Stimulated activated CD4-positive, alpha-beta T cell treated with anti-CD3 and anti-CD28 coated beads, TNF-alpha, amount 100 ng/mL, for 48 hours (primary cell): ENCODE measurements at places on chromosomes 11 and 22.

DNA sequence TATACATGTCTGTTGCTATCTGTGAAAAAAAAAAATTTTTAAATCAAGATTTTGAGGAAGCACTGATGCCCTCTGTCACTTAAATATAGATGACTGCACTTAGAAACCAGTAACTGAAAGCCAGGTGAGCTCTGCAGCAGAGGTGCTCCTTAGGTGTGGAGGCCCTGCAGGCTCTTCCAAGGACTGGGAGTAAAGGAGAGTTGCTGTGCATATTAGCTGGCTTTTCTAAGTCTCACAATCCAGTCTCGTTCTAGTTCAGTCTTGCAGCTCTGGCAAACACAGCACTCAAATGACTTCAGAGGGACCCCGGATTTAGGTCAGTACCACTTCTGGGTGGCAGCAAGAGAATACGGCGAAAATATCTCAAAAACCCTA is 61.0 kb downstream of the LARGE2 start:
- DNase-seq, result no peak

GRCh38 chr11:71449596-71449995 is 1.4 kb upstream of the DHCR7 start:
- DNase-seq, result no peak

DNA sequence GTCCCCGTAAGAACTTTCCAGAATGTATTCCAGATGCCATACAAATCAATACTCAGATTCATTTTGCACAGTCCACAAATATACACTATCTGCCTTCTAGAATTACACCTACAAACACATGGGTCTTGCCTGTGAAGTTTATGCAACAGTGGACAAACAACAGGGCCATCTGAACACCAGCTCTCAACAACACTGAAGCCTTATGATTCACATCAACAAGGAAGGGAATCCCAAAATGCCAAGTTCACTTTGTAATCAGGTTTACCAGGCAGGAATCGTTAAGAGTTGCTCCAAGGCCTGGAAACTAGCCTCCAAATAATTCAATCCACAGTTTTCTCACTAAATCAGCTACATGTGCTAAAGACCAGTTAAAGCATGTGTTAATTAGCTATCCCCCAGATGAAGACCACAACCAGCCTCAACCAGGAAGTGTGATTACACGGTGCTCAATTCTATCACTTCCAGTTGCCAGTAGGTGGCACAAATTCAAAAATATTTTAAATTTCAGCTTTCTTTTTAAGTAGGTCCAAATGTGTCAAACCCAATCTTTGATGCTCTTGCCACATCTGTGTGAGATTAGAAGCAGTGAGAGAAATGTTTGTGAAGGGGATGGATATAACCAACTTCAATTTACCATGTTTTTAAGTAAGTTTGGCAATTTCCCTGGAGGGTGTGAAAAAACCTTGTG is 139.1 kb upstream of the BDNF start:
- no peak for DNase-seq

DNA sequence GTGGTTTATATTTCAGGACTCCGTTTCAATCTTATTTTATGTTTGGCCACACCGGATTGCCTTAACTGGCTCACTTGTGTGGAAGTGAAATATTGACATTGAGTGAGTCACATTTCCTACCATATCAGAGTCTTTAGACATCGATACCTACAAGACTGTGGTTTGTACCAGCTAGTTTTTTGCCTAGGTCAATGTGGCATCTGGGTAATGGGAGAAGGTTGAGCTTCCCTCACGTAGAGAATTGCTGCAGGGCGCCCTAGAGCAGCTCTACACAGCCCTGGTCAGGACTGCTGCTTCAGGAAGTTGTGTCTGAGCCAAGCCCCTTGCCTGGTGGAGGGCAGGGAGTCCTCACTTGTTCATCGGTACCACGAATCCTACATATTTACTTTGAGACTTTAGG is 1.6 kb downstream of the GRAMD1B start:
- DNase-seq, result no peak

- DNase-seq, result no peak
Observed at GRCh38 chr11:14259186-14259784, 99.7 kb downstream of the RRAS2 start.

GRCh38 chr11:110242746-110243145 is 53.7 kb downstream of the RDX start:
- no peak for DNase-seq

DNA sequence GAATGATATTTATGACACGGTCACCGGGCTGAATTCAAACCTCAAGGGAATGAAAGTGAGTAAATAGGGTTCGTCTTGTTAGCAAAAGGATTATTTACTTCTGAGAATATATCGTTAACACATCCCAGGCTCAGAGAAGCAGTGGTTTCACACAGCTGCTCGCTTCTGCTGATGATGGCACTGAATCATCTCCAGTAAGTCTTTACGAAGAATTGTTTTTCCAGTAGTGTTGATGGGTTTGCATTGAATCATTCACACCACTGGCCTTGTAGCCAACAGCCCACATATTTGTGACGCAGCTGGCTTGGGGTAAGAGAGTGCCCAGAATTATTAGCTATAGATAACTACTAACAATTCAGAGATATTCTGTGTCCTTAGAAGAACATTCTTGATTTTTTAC is 236.3 kb downstream of the CADM1 start:
- no peak for DNase-seq

DNA sequence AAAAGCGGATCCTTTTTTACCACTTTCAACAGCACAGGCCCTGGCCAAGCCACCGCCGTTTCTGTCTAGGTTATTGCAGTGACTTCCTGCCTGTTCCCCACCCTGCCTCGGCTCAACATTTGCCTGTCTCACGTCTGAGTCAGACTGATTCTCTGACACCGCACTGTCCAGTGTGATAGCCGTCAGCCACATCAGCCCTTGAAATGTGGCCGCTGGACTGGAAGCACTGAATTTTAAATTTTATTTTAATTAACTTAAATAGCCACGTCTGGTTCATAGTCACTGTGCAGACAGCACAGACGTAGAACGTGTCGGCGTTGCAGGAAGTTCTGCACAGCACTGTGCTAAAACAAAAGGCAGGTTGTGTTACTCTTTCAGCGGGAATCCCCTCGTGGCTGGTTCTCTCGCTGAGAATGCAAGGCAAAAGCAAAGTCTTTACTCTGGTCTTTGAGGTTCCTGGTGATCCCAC is 56.3 kb upstream of the ADSL start:
- peak; percentile 23 for DNase-seq

GRCh38 chr22:20919718-20920117 is 2.5 kb downstream of the CRKL start:
- DNase-seq, result no peak

GRCh38 chr22:47618180-47619010 is 855.9 kb downstream of the TBC1D22A start:
- DNase-seq, result no peak

DNA sequence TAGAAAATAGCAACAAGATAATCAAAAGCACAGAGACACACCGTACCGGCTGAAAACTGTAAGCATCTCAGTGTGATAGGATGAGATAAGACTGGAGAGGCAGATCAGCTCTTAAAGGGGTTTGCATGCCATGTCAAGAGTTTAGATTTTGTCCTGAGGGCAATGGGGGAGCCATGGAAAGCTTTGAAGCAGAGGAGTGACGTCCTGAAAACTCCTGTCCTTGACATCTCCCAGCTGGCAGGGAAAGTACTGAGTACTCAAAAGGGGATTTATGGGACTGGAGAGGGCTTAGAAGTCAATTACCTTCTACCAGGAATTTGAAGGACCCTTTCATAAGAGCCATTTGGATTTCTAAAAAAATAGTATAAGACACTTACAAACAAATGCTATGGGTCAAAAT is 420.5 kb upstream of the NARS2 start:
- no peak for DNase-seq

DNA sequence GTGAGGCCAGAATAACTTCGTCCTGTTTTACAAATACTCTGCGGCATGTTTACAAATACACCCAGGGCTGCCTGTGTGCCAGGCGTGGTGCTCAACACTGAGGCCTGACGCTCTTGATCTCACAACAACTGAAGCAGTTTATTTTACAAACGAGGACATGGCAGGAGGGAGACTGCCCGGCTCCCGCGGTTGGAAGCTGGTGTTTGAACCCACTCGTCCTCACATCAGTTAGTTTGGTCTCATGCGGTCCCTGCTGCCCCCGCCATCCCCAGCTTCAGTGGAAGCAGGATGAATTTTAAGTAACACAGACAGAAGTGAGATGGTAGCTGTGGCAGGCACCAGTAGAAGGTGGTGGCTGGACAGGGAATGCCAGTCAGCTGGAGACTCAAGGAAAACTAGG is 16.4 kb downstream of the KIAA0930 start:
- no peak for DNase-seq

- DNase-seq, result no peak
Observed at GRCh38 chr11:75302371-75302770, 49.1 kb downstream of the ARRB1 start.

- DNase-seq, result no peak
Observed at GRCh38 chr11:1574238-1574932, 2.3 kb upstream of the DUSP8 start.

DNA sequence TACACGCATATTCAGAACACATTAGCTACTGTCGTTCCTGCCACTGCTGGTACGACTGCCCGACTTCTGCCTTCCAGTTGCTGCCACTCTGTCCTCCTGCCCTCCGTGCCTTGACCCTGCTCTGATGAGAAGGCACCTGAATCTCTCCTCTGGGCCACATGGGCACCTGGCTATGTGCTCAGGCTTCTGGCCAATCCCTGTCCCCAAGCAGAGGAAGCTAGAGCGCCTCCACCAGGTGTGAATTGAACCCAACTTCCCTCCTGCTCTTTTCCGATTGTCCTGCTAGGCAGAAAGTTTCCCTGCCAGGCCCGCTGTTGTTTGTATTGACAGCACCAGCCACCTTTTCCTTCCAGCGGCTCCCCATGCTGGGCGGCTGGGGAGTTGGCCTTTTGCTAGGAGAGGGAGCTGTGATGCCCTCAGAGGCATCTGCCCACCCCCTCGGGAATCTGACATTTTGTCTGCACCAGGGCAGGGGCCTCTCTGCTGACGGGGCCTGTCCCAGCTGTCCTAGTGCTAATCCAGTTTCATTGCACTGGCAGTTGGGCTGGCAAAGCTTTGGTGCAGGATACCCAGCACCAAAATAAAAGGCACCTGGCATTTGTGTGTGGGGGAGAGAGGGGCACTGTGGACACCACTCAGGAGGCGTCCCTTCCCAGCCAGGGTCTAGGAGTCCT is 118.0 kb downstream of the GRIK4 start:
- no peak for DNase-seq

- no peak for DNase-seq
Observed at GRCh38 chr11:130157101-130157500, 2.5 kb upstream of the ST14 start.

GRCh38 chr11:79834015-79834414 is 393.2 kb upstream of the TENM4 start:
- DNase-seq, result no peak

GRCh38 chr11:34623463-34623862 is 2.6 kb downstream of the EHF start:
- DNase-seq, result no peak

DNA sequence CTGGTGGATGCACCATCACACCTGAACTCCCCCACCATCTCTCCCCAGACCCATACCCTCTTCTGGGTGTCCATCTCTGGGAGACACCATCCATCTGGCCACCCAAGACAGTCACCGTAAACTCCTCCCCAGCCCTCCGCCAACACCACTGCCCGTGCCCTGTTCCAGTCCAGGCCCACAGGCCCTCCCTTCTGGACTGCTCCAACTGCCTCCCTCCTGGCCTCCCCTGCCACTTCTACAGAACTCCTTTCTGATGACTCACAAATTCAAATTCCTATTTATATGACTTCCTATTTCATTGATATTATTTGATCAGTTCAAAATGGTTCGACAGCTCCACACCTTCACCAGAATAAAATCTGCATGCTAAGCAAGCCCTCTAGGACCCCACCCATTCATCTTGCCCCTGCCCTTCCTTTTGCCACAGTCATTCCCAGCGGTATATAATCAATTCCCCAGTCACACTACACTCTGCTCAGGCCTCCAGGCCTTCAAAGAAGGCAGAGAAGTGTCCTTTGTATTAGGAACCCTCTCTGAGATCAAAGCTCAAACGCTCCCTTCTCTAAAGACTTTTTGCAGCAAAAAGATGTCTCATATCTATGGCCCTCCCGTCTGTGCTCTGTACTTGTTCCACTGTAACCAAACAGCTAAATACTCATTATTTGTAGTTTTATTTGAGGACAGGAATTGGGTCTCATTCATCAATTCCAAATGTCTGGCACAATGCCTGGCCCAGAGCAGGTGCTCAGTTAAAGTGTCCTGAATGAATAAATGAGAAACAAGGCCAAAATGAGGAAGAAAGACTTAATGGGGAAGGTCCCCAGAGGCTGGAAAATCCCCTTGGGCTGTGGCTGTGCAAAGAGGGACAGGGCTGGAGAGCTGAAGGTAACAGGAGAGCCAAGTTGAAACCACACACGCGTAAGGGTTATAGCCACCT is 29.0 kb downstream of the MYH9 start:
- DNase-seq, result no peak

GRCh38 chr11:4105916-4106315 is 11.3 kb downstream of the RRM1 start:
- DNase-seq, result no peak

DNA sequence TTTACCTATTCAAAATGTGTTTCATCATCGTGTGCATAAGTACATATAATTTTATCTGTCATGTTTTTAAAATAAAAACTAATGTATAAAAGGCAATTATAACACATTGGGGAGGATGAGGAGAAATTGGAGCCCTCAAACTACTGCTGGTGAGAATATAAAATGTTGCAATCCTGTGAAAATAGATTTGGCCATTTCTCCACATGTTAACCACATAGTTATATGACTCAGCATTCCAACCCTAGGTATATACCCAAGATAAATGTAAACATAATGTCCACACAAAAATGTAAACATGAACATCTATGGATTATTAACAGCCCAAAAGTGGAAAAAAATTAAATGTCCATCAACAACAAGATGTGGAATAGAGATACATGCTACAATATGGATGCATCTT is 928.0 kb upstream of the FAT3 start:
- no peak for DNase-seq

GRCh38 chr22:31142285-31142684 is 2.0 kb upstream of the PLA2G3 start:
- no peak for DNase-seq

DNA sequence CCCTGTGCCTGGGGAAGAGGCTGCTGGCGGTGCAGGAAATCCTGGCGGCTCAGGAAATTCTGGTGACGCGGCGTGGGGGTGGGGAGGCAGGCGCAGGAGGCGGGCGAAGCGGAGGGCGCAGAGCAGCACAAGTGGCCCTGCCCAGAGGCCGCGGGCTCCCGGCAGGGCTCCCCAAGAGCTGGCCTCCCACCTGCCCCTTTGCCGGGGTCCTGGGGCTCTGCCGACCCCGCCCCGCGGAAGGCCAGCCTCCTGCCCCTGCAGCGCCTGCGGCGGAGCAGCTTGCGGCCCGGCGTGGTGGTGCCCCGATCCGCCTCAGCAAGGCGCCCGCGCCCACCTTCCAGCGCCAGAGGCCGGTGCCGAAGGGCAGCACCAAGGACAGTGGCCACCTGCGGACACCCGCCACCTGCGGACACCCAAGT is 100.2 kb upstream of the OR4C13 start:
- DNase-seq, result no peak
